Peyer's patch (tissue), 4 donors: ENCODE measurements at places on chromosomes 4 and X.

GRCh38 chr4:103626296-103626695 lies 93.5 kb downstream of the TACR3 start:
- DNase-seq = no peak

GRCh38 chrX:31199056-31199839 lies 127.4 kb upstream of the FTHL17 start:
- DNase-seq = no peak

- no peak for DNase-seq
Observed at GRCh38 chrX:72001906-72002305, 91.3 kb downstream of the NHSL2 start.

DNA sequence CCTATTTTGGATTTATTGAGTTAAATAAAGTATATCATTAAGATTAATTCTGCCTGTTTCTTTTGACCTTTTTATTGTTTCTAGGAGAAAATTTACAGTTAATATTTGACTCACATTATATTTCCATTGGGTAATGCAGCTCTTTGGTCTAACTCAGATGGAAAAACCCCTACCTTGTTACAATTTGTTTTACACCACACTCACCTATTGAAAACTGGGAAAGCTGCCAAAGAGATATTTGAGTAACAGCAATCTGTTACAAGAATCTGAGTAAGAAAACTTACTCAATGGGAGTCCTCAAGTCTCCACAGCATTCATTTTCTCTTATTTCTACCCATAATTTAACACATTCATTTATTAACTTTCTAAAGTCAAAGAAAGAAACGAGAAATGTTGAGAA lies 108.0 kb upstream of the TLL1 start:
- no peak for DNase-seq

DNA sequence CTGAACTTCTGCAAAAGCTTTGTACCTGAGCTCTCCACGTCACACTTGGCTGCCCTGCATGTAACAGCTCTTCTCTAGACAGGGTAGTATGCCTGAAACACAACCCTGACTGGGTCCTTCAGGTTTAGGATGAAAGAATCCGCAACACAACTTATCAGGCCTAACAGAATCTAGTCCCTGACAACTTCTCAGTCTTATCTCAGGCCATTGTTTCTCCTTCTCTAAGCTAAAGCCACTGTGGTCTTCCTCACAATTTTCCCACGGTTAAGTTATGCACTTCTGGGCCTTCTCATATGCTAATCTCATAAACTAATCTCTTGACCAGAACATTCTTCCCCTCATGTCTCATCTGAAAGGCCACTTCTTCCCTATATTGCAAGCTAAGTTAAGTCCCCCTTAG lies 10.8 kb upstream of the TMPRSS11B start:
- no peak for DNase-seq

DNA sequence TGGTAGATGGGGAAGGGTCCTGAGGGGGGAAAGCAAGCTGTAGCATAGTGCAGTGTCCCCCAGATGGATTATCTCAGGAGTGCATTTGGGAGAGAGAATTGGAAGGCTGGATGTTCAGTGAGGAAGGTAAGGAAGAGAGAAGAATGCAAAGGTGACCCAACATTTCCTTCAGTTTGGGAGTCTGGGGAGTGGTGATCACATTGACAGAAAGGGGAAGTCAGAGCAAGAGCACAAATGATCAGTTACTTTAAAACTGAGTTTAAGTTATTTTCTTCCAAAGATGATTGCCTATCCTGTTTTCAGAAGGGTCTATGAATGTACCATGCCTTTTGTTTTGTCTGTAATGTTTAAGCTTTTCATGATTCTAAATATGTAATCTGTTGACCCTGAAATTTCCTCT lies 47.6 kb downstream of the ARHGAP10 start:
- no peak for DNase-seq
